Eye (tissue), 1 donor: ENCODE measurements at places on chromosomes 12 and 14.
A peak's percentile ranks its signal among the peaks of the same experiment; 100 is the strongest.

GRCh38 chr12:121191151-121191550 lies 18.8 kb upstream of the P2RX4 start:
- DNase-seq: no peak

DNA sequence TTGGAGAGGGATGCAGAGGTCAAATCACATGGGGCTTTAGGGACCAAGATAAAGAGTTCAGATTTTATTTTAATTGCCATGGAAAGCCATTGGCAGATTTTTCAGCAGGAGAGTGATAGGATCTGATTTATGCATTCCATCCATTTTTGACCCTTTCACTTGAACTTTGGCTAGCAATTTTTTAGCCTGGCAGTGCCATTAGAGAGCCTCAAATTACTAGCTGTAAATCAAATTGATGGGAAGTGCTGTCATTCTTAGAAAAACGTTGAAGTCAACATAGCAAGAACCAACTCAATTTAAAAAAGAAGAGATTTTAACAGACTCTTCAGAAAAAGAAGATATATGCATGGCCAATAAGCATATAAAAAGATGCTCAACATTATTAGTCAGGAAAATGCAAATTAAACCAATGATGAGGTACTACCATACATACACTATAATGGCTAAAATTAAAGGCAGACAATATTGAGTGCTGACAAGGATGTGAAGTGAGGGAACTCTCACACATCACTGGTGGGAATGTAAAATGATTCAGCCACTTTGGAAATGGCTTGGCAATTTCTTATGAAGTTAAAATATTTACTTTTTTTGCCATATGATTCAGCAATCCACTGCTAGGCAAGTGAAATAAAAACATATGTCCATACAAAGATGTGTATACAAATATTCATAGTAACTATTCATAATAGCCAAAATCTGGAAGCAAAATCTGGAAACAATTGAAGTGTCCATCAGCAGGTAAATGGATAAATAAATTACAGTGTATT lies 89.7 kb downstream of the PTCSC3 start:
- DNase-seq: no peak

- peak; percentile 83 for DNase-seq
These were observed 85.6 kb downstream of the CMKLR1 start for GRCh38 chr12:108253540-108253939.

- no peak for DNase-seq
These were observed 26.8 kb upstream of the CLIP1 start for GRCh38 chr12:122449317-122449716.

DNA sequence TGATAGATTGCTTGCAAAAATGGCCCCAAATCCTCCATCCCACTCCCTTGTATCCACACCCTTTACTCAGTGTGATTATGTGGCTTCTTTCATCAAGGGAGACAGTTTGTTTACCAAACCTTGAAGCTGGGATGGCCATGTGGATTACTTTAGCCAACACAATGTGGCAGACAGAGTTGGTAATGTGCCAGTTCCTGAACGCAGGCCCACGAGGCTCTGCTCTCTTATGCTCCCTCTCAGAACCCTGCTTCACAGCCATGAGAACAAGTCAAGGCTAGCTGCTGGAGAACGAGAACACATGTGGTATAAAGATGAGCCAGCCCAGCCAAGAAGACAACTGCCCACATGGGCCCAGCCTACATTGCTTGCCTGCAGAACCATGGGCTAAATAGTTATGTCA lies 162.3 kb downstream of the NDUFA12 start:
- no peak for DNase-seq

DNA sequence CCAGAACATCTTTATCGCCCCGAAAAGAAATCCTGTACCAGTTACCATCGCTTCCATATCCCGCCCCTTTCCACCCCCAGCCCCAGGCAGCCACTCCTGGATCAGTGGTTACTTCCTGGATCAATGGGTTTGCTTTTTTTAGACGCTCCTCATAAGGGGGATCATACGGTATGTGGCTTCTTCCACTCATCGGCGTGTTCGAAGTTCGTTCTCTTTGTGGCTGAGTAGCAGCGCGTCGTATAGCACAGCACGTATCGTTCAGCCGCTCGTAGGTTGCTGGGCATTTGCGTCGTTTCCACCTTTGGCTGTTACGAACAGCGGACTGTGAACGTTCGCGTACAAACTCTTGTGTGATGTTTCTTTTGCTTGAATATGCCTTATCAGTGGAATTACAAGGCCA lies 1.8 kb downstream of the NOC4L start:
- no peak for DNase-seq

DNA sequence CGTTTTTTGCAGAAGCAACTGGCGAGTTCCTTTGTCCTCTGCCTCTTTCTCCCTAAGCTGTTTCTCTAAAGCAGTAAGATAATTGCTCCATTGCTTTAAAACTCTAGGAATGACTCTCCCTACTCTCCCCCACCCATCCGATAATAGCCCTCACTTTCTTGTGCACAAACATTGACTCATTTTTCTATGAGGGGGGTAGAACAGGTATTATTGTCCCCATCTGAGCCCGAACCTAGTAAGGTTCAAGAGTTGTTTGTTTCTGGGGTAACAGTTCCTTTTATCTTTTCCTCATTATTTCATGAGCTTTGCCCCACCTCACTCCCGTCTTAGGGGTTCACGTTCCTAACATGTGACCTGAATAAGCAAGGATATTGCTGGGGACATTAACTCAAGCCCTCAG lies 190.6 kb downstream of the EMP1 start:
- DNase-seq: no peak

DNA sequence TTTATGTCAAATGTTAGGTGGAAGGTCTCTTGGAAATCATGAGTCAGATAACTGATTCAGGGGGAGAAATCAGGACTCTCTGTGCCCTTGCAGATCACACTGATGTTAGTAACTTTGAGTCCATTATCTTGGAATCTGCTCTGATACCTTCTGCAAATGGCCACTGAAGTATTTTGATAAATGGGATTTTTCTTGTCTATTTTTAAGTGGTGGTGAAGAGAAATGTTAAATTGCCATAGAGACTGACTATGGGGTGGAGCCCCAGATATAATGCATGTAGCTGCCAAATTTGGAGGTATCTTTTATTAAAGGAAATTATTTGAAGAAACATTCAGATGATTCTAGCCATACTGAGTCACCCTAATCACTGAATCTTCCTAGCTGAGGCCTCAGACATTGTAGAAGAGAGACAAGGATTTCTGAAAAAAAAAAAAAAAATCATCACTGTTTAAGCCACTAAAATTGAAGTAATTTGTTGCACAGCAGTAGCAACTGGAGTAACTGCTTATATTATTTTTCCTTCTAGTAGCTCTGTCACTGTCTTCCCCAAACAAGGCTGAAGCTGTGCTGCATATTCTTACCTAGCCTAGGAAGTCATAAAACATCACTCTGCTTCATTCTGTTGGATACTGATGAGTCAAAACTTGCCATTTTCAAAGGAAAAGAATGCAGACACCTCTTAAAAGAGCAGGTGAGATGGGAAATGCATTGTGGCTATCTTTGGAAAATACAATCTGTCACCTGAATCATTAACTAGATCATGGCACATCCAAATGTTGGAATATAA lies 36.0 kb upstream of the CLEC14A start:
- DNase-seq: no peak

GRCh38 chr12:16348435-16349130 lies 1.1 kb downstream of the MGST1 start:
- DNase-seq: no peak

DNA sequence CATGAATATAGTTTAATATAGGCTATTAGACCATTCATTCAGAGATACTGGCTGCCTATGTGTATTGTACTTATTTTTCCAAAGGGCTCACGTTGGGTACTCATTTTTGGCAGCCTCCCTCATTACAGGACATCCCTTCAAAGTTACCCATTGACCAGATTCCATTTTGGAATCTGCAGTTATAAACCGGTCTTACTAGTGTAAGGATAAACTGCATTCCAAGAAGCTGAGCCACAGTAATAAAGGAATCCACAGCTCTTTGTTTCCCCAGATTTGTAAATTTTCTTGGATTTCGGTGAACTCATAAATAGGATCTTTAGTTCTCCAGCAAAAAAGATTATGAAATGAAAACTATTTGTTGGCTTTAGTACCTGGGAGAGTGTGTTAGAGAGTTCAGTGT lies 18.9 kb upstream of the CFL2 start:
- no peak for DNase-seq

DNA sequence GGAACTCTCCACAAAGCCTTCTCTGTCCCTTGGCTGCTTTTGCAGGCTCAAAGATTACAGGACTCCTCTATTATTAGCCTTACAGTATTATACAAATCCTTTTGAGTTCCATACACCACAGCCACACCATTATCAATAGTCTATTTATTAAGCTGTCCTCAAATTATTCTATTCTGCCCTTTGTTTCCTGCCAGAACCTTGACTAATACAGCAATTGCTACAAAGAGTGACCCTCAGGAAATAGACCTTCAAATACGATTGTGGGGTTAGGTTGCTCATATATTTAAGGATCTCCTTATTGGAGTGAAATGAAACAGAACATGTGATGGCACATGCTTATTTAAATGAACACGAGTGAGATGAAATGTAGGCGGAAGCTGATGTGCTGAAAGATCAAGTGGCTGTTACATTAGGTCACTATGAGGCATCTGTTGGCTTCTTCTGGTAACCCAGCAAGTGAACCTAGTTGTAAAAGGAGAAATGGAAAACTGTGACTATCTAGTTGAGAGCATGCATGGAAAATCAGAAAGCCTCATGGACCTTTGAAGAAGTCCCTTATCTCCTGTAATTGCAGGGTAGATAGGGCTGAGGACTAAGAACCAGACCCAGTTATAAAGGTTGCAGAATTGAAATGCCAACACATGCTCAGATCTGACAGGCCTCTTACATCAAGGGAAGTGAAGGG lies 75.5 kb downstream of the AVPR1A start:
- no peak for DNase-seq

GRCh38 chr12:89019439-89020120 lies 332.7 kb downstream of the DUSP6 start:
- peak; percentile 93 for DNase-seq
